A673 (cell line): ENCODE measurements at places on chromosomes 2 and 18. TPM values are rescaled to one million over a fixed set of nuclear protein-coding genes. Genes with fewer than 3 reads are reported as not detected.

- DNase-seq = no peak
Measured at GRCh38 chr2:151953467-151953866, 125.2 kb upstream of the ARL5A start.

Gene MAPK4
- total RNA-seq = 0.62 and 0.63 TPM in 2 replicates

GRCh38 chr2:98530114-98530513, 78.2 kb downstream of the COA5 start:
- peak; percentile 60 for DNase-seq

- no peak for DNase-seq
Measured at GRCh38 chr18:39058386-39059000, 1492.9 kb upstream of the CELF4 start.

GRCh38 chr2:128722489-128722888, 403.8 kb upstream of the HS6ST1 start:
- no peak for DNase-seq

Gene BMP10
- not detected in 2 replicates for total RNA-seq

GRCh38 chr2:30716123-30716900, 90.9 kb downstream of the CAPN13 start:
- DNase-seq = no peak

GRCh38 chr2:134670955-134671354, 47.8 kb downstream of the TMEM163 start:
- DNase-seq = no peak

- DNase-seq = no peak
Measured at GRCh38 chr2:88540346-88540745, 86.9 kb downstream of the EIF2AK3 start.
